ENCODE measurements at places on chromosomes 12 and 14.

DNA sequence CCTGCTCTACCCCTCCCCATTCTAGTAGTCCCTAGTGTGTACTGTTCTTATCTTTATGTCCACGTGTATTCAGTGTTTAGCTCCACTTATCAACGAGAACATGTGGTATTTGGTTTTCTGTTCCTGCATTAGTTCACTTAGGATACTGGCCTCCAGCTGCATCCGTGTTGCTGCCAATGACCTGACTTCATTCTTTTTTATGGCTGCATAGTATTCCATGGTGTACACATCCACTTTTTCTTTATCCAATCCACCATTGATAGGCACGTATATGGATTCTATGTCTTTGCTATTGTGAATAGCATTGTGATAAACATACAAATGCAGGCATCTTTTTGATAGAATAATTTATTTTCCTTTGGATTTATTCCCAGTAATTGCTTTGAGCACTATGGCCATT lies 327.7 kb downstream of the DUSP6 start:
- DNase-seq, result no peak

DNA sequence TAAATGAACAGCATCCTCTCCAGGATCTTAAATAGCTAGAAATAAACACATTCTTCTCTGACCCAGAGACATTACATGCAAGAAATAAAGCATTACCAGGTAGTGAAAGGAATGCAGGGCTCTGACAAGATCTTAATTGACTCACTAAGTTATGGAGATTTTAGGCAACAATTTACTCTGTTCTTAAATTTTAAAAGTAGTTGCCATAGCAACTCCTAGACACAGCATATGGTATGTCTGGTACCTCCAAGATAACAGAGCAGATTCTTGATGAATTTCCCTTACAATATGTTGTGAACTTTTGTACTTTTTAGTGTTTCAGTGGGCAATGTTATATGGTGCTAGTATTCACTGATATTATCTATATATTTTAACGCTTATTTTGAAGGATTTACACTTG lies 76.7 kb upstream of the G2E3 start:
- DNase-seq, result no peak

DNA sequence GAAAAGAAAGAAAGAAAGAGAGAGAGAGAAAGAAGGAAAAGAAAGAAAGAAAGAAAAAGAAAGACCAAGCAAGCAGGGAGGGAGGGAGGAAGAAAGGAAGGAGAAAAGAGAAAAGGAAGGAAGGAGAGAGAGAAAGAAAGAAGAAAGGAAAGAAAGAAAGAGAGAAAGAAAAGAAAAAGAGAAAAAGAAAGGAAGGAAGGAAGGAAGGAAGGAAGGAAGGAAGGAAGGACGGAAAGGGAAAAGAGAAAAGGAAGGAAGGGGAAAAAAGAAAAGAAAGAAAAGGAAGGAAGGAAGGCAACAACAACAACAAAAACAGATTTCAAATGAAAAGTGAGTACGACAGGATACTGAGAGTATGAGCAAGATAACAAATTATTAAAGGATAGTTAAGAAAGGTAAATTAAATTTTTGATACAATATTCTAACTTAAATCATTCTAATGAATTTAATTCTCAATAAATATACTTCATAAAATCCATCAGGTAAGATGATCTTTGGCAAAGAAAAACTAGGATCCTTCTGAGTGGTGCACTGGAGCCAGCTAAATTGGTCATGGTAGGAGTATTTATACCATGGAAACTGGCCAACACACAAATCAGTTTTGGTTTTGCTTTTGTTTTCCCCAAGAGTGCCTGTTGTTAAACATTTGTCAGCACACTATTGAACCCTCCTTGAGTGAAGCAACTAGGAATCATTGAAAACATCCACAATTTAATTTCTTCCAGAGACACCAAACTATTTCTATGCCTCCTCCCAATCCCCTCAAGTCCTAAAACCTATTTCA lies 56.1 kb upstream of the DYRK2 start:
- peak; percentile 8 for DNase-seq

DNA sequence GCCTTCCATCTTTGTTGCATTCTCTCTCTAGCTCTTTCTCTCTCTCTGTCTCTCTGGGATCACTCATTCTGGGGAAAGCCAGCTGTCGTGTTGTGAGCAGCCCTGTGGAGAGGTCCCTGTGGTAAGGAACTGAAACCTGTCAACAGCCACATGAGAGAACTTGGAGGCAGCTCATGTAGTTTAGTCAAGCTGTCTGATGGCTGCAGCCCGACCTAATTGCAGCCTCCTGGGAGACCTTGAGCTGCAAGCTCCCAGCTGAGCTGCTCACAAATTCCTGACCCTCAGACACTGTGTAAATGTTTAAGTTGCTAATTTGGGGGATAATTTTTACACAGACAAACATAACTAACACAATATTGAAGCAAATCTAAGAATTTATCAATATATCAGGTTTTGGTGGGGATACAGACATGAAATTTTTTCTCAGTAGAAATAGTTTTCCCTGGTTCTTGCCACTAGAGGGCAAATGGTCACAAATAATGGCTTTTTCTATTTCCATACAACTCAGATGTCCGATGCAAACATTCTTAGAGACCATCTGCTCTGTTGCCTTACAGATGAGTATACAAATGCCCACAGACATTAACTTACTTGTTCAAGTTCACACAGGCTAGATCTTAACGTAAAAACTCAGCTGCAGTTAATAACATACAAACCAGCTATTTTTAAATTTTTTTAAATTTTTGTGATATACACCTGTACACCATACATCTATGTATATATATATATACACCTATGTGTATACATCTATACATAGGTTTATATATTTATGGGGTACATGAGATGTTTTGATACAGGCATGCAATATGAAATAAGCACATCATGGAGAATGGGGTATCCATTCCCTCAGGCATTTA lies 15.5 kb upstream of the KRR1 start:
- no peak for DNase-seq

GRCh38 chr12:74365178-74365964 lies 172.3 kb upstream of the ATXN7L3B start:
- DNase-seq, result no peak

DNA sequence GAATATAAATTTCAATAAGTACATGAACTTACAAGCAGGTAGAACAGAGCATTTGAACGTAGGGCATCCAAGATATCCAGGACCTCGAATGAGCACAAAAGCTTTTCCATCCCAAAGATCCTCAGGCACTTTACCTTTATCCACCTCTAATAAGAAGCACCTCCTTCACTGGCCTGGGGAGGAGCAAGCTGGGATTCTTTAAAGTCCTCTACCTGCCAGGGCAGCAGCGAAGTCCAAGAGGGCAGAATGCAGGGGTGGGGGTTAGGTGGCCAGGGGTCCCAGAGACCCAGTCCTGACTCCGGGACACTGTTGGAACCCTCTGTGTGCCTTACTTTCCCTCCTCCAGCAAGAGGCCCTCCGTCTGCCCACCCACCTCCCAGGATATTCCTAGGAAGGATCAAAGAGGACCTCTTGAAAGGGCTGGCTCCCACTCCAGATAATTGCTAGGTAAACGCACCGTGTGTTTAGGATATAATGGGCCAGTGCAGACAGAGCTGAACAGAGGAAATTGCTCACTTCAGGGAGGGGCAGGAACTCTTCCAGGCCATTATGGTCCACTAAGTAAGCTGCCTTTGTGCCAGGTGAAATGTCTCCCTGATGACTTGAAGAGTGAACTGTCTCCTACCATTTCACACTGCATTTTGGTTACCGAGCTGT lies 68.1 kb downstream of the TTC9 start:
- DNase-seq, result no peak

DNA sequence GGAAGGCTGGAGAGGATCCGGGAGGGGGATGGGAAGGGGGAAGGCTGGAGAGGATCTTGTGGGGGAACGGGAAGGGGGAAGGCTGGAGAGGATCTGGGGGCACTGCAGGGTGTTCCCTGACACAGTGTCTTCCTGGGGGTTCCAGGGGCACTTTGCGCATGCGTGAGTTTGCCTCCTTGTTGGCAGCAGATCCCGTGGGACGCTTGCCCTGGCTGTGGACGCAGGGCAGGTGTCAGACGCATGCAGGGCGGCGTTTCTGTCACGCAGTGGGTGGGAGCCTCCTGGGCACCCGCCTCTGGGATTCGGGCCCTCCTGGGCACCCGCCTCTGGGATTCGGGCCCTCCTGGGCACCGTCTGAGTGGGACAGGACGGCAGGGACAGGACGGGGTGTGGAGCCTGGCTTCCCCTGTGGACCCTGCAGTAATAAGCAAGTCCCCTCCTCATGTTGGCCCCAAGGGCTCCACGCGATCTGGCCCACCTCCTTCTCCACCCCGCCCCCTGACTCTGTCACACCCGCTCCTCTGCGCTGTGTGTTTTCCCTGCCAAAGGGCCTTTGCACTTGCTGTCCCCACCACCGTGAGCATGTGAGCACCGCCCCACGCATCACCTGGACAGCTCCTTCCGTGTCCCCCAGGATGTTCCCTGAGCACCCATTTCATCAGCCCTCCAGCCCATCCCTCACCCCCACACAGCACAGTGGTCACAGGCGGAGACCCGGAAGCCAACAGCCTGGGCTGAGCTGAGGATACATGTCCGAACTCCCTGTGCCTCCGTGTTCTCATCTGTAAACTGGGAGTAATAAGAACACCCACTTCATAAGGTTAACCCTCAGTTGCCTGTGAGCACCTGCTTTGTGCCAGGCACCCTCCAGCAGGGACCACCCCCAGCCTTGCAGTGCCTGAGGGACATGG lies 4.4 kb downstream of the MMP17 start:
- DNase-seq, result no peak

DNA sequence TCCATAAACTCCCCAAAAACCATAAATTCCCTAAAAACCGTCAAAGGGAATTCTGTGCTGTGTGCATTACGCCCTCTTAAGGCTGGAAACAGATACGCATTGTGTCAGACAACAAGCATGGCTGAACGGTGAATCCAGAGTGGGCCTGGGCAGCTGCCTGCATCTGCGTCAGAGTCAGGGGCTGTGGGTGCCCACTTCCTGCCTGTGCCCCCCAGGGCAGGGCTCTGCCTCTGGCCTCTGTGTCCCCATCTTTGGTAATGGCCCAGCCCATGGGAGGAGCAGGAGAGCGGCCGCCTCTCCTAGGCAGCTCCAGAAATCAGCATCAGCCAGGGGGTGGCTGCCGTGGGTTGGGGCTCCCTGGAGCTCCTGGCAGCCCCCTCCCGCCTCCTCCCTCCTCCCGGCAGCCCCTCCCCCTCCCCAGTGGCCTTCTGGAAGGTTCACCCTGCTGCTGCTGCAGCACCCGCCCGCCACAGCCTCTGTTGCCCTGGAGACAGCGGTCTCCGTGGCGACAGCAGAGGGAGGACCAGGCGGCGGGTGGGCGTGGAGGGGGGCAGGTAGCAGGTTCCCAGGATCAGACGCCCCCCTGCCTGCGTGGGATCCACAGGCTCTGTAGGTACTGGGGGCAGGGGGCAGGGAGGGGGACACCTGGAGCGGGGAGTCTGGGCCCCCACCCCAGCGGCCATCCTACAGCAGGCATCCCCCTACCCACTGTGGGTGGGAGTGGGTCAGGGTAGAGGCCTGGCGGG lies 5.9 kb downstream of the MMP17 start:
- DNase-seq, result no peak

- DNase-seq, result peak; percentile 82
Observed at GRCh38 chr12:75334384-75335030, at the start of gene GLIPR1L1. Gene GLIPR1L1 (plus strand): TSS chr12:75334670. CDS start chr12:75334729, 59 bp downstream.

DNA sequence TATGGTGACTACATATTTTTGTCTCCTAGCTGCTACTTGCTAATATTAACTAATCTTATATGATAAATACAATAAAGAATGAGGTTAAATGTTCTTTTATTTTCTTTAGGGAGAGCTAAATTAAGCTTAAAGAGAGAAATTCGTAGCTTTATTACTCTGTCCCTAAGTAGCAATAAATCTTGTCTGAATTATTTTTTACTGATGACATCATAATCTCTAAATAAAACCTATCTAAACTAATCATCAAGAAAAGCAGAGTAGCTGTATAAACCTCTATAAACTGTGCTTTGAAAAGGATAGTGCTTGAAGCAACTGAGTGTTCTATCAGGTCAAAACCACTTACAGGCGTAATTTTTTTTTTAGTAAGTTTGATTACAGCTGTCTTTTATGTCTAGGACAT lies 42.5 kb downstream of the METTL25 start:
- no peak for DNase-seq

- DNase-seq, result no peak
Observed at GRCh38 chr14:51395361-51395849, 155.4 kb downstream of the TMX1 start.

DNA sequence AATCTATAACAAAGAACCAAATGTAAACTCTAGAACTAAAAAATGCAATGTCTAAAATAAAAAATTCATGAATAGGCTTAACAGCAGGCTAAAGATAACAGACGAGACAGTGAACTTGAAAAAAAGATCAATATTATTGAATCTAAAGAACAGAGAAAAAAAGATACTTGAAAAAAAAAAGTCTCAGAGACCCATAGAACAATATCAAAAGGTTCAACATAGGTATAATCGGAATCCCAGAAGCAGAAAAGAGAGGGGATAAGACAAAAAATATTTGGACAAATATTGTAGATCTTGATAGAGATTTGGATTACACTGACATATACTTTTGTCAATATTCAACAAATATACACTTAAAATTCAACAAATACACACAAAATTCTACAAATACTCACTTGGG lies 56.6 kb downstream of the TC2N start:
- no peak for DNase-seq

DNA sequence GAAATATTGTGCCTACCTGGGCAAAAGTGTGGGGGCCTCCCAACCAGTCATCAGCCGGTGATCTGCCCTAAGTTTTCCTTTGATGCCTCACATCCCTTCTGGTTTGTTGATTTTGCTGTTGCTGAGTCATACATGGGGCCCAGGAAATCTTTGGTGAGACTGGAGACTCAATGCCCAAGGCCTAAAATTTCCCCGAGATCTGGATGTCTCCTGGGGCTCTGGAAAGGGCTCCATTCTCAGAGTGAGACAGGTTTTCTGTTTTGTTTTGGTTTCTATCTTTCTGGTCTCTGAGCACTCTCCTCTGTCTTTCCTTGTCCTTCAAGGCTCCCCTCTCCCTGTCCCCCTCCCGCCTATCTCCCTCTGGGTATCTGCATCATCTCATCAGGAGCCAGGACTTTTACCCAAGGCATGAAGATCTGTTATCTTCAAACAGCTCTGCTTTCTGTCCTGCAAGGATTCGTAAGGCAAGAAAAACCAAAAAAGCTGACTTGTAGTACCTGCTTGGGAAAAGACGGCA lies 152.8 kb upstream of the MAX start:
- DNase-seq, result no peak

DNA sequence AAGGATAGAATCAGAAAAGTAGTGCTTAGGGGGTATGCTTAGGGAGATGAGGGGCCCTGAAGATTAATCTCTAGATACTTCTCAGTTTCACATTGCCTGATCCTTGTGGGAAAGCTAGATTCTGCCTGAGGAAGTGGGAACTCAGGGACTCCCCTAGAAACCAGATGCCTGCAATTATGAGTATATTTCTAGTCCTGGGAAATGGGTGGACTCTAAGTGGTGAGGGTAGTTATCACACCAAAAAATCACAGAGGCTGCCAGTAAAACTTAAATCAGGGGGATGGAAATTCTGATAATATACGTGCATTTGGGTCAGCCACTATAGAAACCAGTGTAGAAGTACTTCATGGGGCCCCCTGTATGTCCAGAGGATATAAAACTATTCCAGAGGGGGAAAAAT lies 18.3 kb downstream of the HOXC4 start:
- DNase-seq, result no peak

GRCh38 chr12:111443586-111443985 lies 37.9 kb downstream of the SH2B3 start:
- no peak for DNase-seq
